ENCODE measurements at places on chromosomes 11 and 22.

GRCh38 chr11:30314625-30315024 lies 8.3 kb upstream of the ARL14EP start:
- DNase-seq, result no peak

- no peak for DNase-seq
These were observed 5.8 kb upstream of the BUD13 start for GRCh38 chr11:116778556-116778955.

GRCh38 chr11:71204748-71205664 lies 47.4 kb downstream of the SHANK2 start:
- DNase-seq, result no peak

DNA sequence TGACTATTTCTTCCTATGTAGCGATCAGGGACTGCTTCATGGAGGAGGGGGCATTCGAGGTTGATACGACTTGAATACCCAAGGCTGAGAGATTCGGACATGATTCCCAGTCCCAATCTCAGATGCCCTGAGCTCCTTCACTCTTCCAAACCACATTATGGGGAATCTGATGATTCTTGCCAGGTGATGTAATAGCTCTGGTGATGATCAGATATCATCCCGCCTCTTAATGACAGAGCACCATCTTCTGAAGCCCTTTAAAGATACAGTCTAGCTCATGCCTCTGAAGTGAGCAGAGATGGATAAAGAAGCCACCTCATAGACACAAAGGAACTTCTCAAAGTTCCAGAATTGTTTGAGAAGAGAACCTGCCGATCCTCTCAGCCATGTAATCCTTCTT lies 8.9 kb upstream of the CLMP start:
- no peak for DNase-seq

DNA sequence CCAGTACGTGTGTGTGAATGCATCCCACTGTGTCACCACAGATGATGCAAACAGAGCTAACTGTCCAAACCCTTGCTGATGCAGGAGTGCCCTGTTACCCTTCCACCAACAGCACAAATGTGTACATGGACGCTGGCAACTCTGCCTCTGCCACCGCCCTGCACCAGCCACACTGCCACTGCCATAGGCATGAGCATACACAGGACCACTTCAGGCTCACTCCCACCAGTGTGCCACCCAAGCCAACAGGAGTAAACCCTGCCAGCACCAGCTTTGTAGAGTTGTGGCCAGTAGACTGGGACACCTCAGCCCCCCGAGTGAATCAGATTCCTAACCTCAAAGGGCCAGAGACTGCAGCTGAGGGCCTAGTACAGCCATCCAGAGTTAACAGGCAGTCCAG lies 34.0 kb downstream of the NOX4 start:
- DNase-seq, result no peak

- no peak for DNase-seq
These were observed 1.2 kb downstream of the UBQLN3 start for GRCh38 chr11:5508605-5509004.

GRCh38 chr11:66420671-66421476 lies at the start of gene NPAS4:
Gene NPAS4, plus strand, starts transcription at chr11:66421035. Its CDS starts 145 bp downstream, at chr11:66421180.
- DNase-seq, result no peak

DNA sequence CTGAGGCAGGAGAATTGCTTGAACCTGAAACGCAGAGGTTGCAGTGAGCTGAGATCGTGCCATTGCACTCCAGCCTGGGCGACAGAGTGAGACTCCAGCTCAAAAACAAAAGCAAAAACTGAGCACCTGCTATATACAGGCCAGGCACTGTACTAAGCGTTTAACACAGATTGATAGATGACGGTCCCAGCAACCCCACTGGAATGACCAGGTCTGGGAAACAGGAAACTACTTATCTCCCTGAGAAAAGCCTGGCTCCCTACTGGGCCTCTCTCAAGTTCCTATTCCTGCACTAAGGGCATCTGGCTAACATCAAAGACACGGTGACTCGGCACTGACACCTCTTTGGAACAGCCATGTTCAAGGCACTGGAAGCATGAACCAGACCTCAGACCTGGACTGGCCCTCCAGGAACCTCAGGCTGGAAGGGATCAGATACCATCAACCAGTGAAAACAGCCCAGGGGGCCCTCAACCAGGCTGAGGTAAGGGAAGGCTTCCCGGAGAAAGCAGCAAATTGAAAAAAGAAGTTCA lies 16.6 kb downstream of the ARAP1 start:
- no peak for DNase-seq

Measured in activated CD4-positive, alpha-beta memory T cell treated with anti-CD3 and anti-CD28 coated beads, Interleukin-2, amount 10 ng/mL, durations not matched to agents 7 days and 5 days (primary cell).